Urothelium cell line (cell line): ENCODE measurements at places on chromosomes 7 and 10.

DNA sequence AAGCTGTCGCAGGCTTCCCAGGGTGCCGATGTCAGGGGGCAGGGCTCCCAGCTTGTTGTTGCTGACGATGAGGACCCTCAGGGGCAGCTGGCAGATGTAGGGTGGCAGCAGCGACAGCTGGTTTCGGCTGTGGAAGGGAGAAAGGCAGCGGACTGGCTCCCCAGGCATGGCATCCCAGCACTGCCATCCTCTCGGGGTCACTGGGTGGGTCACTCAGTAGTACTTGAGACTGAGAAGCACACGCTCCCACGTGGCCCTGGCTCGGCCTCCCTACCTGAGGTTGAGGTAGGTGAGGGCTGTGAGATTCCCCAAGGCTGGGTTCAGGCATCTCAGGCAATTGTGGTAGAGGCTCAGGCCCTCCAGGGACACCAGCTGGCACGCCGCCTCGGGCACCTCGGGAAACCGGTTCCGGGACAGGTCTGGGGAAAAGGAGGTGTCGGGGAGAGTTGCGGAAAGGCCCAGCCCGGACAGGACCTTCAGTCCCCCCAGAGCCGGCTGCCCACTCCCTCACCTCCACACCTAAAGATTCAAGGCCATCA lies 3.8 kb downstream of the LRCH4 start:
- DNase-seq: no peak

- DNase-seq: no peak
Measured at GRCh38 chr10:122549636-122550035, 10.9 kb upstream of the DMBT1 start.

DNA sequence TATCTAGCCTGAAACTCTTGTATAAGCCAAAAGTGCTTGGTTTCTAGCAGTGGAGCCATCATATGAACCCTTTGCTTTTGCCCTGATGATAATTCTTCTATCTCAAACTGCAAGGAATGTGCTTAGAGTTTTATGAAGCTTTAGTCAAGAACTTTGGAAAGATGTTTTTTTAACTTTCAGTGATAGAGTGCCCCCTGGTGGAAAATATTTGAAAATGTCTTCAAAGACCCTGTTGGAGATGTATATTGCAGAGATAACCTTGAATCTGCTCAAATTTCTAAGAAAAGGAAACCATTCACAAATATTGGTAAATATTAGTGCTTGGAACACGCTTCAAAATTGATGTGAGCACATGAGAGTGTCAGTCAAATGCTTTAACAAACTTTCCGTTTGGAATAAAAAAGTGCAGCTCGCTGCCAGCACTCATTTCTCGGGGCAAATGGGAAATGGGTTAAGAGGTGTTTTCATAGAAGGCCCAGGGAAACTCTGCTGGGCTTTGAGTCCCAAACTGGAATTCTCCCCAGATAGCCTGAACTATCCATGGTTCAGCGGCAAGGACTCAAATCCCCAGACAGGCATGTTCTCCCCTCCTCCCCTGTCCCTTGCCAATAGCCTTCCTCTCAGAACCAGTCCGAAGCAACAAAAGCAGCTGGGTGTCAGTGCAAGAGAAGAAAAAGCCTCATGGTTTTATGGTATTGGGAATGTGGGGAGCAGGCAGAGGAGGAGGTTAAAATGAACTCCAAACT lies 129.3 kb downstream of the MYOF start:
- DNase-seq: peak; percentile 31

- peak; percentile 89 for DNase-seq
Measured at GRCh38 chr10:92848441-92849233, at the start of gene EXOC6. TSS of gene EXOC6 (plus strand) at chr10:92848520. CDS start at chr10:92848534, 14 bp downstream.

GRCh38 chr7:35250452-35250851 lies 3.4 kb downstream of the TBX20 start:
- DNase-seq: no peak

DNA sequence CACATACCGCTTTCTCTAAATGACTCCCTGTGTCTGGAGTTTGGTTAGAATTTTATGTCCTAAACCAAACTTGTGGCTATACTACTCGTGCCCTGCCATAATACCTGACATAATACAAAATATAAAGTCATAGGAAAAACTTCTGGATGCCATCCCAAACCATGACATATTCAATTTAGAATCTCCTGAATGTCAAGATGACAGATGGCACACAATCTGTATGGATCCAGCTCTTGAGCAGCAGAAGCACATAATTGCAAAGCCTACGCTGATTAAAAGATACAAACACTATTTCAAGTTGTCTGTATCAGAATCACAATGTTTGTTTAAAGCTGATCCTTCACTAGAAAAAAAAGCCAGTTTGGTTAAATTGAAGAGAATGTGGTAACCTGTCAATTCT lies 22.4 kb upstream of the CDC14C start:
- no peak for DNase-seq

DNA sequence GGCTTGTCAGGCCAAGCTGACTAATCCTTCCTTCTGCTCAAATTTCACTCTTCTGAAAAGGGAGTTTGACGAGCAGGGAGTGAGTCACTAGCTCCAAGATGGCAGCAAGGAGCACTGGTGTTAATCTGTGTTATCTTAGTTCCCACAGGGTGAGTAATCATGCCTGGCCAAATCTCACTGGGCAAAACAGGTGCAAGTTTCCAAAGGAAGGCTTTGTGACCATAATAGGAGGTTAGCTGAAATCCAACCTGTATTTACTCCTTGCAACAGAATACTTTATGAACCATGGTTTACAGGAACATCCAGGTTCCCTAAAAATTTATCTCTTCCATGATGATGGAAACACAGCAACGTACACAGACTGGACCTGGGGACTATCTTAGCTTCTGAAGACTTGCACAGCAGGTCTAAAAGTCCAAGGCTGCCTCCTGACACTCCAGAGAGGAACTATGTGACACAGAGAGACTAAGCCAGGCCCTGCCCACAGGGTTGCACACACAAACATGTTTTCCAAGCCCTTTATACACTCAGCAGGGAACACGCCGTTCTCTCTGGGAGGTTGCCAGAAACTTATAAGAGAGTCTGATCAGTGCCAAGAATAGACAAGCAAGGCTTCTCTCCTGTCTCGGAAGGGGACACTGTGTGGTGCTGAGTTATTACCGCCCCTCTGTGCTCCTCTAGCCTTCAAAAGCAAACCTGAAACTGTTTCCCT lies 46.3 kb downstream of the PDK4 start:
- peak; percentile 95 for DNase-seq

DNA sequence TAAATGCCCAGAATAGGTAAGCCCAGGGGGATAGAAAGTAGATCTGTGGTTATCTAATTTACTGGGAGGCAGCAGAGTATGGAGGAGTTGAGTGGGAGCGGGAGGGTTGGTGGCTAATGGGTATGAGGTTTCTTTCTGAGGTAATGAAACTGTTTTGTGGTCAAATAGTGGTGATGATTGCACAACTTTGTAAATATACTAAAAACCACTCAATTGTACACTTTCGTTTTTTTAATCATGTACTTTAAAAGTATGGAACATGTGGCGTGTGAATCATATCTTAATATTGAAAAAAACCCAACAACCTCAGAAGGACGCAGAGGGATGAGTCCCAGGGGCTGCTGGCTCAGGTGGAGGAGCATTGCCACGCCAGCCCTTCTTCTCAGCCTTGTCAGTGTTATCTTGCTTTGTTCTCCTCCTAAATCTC lies 118.1 kb downstream of the WDR11 start:
- DNase-seq: peak; percentile 48

- DNase-seq: no peak
Measured at GRCh38 chr10:33715303-33715975, 381.0 kb upstream of the NRP1 start.

DNA sequence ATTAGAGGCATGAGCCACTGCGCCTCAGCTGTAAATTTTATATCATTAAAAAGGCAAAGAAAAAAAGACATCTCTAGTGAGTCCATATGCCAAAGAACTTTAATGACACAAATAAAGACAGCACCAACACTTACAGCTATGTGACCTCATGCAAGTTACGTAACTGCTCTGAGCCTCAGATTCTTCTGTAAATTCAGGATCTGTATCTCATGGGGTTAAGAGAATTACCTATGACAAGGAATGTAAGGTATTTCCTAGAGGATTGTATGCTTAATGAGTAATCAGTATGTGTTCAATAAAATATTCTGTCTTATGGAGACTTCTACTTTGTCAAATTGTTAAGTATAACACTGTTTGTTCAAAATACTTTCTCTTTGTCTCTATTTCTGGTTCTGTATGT lies 274.0 kb upstream of the GLI3 start:
- no peak for DNase-seq

DNA sequence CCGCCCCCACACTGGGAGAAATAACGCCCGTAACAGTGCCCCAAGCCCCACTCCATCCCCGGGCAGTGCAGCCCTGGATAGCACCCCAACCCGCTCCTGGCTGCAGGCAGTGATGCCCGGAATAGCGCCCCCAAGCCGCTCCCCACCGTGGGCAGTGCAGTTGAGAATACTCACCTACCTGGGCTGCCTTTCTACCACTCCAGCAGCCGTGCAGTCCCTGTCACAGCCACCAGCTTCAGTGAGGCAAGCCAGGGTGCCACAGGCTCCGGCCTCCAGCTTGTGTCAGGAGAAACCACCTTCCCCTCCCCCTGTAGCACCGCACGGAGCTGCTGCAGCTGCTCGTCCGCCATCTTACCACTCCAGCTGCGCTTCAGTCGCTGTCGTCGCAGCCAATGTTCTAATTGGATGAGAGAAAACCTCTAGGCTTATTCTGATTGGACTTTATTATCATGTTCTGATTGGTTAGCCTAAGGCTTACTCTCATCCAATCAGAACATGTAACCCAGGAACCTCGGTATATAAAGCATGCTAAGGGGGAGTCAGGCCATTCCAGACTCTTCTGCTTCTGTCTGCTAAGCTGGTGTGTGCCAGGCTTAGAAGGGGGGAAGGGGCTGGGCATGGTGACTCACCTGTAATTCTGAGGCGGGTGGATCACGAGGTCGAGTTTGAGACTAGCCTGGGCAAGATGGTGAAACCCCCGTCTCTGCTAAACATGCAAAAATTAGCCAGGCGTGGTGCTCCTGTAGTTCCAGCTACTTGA lies 53.2 kb upstream of the ZNF33B start:
- peak; percentile 96 for DNase-seq

DNA sequence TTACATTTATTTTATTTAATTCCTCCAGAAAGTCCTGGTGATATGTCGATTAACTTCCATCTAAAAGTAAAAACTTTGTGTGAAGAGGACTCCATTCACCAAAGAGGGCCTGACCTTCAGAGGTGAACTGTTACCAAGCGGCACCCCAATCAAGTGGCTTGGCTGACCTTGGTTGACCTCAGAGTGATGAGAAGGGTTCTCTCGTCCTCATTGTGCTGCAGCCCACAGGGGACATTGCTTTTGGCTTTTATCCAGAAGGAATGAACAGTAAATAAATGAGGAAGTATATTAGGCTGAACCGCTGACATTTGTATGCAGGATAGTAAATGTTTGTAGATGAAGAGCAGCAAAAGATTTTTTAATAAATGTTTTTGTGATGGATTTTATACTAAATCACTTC lies 172.4 kb upstream of the MKI67 start:
- DNase-seq: no peak

- DNase-seq: no peak
Measured at GRCh38 chr10:126833542-126833941, 71.7 kb upstream of the DOCK1 start.
